ENCODE measurements at places on chromosomes 1 and 21.

DNA sequence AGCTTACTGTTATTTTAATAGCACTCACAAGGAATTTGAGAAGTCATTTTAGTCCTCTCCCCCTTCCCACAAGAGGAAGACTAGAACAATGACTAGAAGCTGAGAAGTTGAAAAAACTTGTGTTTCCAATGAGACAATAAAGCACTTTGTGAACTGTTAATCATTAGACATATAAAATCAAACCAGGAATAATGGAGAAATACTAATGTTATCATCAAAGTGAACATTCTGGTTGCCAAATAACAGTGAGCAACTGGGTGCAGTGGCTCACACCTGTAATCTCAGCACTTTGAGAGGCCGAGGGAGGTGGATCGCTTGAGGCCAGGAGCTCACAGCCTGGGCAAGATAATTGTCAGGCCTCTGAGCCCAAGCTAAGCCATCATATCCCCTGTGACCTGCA is 54.0 kb upstream of the RASAL2 start:
- no peak for DNase-seq

GRCh38 chr1:15465674-15466073 is 9.1 kb downstream of the CELA2A start:
- no peak for DNase-seq

GRCh38 chr21:8998946-8999681 is 1522.3 kb upstream of the TPTE start:
- no peak for DNase-seq

DNA sequence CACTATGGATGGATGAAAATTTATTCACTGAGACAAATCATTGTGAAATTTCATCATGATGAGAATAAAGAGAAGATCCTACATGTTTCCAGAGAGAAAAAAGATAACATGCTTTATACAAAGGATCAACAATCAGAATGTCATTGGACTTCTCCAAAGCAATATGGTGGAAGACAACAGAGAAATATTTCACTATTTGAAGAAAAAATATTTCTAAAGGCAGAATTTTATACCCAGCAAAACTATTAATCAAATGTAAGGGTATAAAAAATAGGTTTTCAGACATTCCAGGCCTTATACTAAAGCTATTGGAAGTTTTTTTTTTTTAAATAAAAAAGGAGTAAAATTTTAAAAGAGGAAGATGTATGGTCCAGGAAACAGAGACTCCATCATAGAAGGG is 100.6 kb upstream of the OLIG2 start:
- no peak for DNase-seq

DNA sequence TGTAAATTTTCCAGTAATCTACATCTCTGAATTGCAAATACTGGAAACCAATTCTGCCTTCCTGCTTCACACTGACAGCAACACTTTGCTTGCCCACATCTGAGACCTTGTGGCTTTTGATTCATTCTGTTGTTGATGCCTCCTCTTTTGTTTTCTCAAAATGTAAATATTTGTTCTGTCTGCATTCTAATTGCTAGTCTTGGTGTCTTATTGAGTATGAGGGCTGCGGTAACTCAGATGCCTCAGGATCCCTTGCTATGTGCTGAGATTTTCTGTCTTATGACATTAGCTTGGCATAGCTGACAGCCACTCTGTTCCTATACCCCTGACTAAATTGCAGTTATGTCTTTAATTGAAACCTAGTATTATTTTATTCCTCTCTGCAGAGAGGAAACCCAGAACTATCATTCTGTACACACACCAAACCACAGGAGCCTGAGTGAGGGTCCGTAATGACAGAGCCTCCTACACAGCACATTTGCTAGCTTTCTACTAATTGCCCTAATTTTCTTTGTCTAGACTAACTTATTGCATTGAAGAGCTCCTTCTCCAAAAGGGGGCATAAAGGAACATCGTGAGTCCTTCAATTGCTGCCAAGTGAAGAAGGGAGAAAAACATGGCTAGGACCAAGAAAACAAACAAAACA is 72.1 kb downstream of the GREM2 start:
- DNase-seq: no peak

GRCh38 chr1:39034114-39034654 is 8.0 kb downstream of the NDUFS5 start:
- no peak for DNase-seq

DNA sequence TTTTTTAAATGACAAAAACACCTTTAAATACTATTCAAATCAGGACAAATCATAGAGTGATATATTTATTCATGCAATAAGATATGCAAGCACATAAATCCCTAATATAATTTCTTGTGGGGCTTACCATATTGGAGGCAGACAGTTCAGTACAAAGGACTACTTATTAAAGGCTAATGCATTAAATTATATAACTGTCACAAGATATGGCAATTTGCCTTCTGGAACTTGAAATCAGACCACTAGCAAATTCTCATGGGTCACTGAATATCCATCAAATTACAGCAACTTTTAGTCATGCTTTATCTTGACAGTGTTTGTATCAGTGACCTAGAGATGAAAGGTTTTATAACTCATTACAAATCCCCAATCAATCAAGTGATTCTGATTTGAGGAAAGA is 54.1 kb upstream of the NCAM2 start:
- no peak for DNase-seq

- no peak for DNase-seq
Measured at GRCh38 chr1:27589841-27590426, 14.0 kb downstream of the AHDC1 start.

DNA sequence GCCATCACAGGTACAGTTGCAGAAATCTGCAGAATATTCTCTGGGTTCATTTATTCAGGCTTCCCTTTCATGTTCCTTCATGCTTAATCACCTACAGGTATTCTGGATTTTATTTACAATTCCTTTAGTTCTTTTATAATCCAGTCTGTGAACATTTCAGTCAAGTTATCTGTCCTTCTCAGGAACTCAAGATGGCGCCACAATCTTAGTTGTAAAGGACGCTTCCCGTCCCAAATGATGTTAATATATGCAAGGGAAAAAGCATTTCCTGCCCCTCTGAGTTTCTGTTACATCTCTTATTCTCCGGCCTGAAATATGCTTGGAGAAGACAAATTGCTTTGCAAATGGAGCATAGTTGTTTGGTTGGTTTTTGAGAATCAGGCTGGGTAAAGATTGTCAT is 19.3 kb downstream of the F3 start:
- DNase-seq: no peak

DNA sequence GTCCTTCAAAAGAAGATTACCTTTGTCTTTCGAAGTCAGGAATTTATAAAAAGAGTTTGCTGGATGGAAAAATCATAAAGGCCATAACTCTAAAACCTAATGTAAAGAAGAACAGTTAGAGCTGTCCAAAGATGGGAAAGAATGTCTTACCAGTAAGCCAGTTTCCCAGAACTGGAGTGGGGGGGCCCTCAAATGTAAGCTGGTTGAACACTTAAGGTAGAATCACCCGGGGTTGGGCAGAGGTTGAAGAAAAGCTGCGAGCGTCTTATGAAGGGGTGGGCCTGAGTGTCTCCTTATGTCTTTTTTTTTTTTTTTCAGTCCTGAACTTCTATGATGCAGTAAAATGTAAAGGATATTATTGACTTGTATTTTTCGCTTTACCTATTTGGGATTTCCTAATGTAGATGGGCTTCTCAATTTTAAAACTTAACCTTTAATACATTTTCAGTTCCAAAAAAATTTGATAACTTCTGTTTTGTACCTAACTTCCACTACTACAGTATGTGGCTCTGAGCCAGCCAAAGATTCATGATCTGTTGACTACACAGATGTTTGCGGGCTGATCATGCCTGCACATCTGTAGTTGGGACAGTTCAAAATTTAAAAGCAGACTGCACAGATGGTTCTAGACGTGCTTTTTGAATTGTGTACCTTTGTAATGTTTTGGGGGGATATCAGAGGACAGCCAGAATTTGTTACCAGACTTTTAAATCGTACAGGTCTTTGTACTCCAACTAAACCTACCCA is 43.6 kb downstream of the NFYC start:
- no peak for DNase-seq

- DNase-seq: no peak
Measured at GRCh38 chr1:186978596-186979556, 150.1 kb downstream of the PLA2G4A start.

GRCh38 chr1:65694933-65695332 is 97.8 kb upstream of the PDE4B start:
- DNase-seq: no peak

- DNase-seq: no peak
Measured at GRCh38 chr1:160652924-160653619, 6.2 kb upstream of the SLAMF1 start.

GRCh38 chr1:189787201-189787600 is 690.5 kb downstream of the BRINP3 start:
- DNase-seq: no peak

GRCh38 chr1:121566346-121566745 is 381.6 kb downstream of the SRGAP2C start:
- DNase-seq: no peak

- no peak for DNase-seq
Measured at GRCh38 chr1:94255476-94255875, 18.1 kb upstream of the ARHGAP29 start.

DNA sequence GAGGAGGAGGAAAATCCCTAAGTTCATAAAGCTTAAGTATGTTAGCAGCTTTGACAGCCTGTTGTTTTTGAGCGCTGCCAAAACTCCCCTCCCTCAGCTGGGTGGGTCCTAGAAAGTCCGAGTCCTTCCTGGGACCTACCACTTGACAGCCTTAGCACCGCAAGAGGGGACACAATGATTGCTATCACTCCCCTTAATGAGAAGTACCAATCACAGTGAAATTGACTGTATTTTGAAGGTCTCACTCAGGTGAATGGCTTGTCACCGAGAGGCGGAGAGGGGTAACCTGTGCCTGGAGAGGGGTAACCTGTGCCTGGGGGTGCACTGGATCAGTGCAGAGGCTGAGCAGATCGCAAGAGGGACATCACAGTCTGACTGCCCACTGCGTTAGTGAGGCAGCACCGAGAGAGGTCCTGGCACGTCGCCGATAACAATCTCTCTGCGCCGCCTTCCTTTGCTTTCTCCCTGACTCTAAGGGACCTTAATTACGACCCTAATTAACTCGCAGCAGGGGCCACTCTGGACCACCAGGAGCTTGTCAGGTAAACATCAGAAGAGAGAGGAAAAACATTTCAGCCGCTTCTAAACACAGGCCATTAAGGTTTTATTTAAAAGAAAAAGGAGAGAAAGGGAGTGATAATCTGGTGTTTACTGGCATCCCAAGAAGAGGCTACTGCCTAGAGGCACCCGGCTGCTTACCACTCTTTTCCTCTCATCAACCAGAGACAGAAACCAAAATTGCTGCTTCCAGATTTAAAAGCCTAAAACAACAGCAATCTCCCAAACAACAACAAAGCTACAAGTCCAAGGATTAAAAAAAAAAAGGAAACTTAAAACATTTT is 25.7 kb upstream of the KCNK1 start:
- no peak for DNase-seq

DNA sequence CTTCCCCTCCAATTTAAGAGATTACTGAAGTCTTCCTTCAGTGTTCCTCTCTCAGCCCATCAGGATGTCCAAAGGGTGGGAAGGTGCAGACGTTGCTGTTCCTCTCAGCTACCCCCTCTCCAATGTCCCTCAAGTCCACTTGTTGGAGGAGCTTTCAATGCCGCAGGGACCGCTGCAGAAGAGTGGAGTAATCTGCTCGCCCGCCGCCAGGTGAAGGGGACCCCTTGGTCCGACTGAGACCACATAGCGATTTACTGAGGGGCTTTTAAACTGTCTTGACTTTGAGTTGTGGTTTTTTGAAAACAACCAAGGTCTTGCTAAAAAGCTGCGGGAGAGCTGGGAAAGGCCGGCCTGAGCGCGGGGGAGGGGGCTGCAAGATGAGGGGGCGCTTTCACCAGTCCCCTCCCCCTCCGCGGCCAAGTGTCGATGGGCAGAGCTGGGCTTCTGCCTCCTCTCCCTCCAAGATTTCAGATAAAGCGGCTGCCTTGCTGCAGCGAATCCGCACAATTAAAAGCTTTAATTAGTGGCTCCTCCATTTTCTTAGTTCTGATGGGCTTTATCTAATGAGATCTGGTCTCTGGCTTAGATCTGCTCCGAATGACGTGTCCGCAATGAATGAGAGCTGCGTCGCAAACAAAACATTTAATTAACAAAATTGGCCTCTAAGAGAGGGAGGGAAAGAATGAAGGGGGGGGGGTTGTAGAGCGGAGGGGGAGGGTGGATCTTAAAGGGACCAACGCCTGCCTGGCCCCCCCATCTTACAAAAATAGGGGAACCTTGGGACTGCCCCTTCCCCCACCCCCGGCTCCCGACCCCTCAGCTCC is 5.9 kb downstream of the LMO4 start:
- DNase-seq: no peak

DNA sequence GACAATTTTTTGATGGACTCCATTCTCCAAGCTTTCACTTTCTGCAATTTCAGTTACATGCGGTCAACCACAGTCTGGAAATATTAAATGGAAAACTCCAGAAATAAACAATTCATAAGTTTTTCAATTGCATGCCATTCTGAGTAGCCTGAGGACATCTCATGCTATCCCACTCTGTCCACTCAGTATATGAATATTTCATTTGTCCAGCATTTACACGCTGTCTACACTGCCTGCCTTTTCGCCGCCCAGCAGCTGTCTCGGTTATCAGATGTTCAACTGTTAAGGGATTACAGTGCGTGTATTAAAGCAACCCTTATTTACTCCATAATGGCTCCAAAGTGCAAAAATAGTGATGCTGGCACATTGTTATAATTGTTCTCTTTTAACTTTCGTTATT is 116.3 kb downstream of the ADSS2 start:
- no peak for DNase-seq

- no peak for DNase-seq
Measured at GRCh38 chr1:27520651-27521050, 30.7 kb upstream of the WASF2 start.

DNA sequence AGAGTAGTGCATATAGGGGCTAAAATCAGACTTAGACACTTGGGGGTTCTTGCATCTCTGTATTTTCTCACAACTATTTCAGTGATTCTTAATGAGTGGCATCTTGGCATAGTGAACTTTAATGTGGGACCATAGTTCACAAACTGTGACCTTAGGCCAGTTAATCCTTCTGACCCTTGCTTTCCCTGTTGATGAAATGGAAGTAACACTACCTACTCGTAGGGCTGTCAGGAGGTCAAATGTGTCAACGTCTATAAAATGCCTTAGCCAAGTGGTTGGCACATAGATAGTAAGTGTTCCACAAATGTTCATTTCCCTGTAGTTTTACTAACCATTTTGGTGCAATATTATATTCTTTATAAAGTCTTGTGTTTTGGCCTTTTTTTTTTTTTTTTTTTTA is 49.4 kb downstream of the DYRK1A start:
- no peak for DNase-seq

DNA sequence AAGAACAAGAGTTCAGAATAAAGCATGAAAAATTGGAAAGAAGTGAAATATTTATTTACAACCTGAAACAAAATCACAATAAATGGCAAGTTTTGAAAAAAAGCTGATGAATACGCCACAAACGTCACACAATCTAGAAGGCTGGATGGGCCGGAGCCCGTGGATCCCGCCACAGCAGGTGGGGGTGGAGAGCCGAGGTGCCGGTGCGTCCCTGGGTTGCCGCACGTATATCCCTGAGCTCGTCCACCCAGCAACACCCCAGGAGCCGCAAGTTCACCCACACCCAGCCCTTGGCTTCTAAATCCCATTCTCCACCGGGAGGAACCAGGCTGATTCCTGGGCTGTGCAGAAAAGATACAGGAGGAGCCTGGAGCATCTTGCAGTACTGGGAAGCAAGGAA is 25.6 kb upstream of the TTLL10 start:
- DNase-seq: no peak

Measured in activated T-cell treated with anti-CD3 and anti-CD28 coated beads for 4 hours (primary cell).